ENCODE measurements at places on chromosomes 2 and 18.

GRCh38 chr2:122491011-122491410 lies 735.6 kb downstream of the TSN start:
- peak; percentile 6 for DNase-seq

DNA sequence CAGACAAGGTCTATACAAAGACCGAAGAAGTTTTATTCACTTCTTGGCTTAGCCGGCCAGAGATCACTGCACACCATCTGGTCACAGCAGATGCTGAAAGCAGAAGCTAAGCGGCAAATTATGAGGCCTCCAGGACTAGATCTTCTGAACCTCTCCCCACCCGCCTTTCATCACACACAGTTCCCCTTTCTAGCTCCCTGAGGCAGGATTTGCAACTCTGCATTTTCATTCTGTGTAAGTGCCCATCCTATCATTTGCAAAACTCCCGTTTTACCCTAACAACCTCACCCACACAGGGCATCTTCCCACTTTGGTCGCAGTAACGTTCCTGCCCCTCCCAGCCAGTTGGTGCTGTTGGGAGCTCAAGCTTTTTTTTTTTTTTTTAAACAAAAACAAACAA lies 3.1 kb upstream of the MOB1A start:
- DNase-seq: peak; percentile 55

- DNase-seq: no peak
Measured at GRCh38 chr18:48544116-48544515, 5.3 kb downstream of the CTIF start.

DNA sequence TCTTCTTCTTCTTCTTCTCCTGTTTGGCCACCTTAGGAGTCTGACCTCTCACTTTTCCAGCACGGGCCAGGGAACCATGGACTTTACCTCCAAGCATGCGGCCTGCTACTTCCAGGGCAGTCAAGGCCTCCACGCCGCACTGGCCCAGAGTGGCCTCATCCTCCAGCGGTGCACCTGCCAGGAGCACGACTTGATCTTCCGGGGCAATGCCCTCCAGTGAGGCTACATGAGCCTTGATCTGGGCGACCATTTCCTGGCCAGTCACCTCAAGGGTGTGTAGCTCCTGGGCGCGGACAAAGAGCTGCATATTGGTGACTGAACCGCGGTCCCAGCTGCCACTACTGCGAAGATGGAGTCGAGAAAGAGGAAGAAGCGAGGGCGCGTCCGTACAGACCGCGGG lies 67.1 kb downstream of the DIPK1C start:
- no peak for DNase-seq

DNA sequence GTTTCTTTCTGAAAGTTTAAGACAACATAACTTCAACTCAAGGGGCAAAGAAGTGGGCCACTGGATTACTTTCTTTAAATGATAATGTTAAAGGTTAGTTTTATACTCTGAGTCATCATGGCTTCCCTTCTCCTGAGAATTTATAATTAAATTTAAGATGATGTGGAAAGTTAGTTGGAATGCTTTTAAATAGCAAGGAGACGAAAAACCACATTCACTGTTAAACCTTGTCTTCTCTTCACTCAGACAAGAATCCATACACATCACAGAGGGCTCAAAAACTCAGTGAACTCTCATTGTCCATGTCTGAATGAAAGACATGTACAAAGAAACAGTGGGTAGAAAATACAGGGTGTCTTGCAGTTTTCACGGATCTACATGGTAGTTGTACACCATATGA lies 65.6 kb downstream of the COL5A2 start:
- no peak for DNase-seq

- no peak for DNase-seq
Measured at GRCh38 chr2:174985614-174986013, 19.6 kb downstream of the CHN1 start.

GRCh38 chr2:64202206-64202845 lies 58.1 kb upstream of the PELI1 start:
- DNase-seq: no peak

- no peak for DNase-seq
Measured at GRCh38 chr2:70842401-70842800, 6.8 kb upstream of the CD207 start.

DNA sequence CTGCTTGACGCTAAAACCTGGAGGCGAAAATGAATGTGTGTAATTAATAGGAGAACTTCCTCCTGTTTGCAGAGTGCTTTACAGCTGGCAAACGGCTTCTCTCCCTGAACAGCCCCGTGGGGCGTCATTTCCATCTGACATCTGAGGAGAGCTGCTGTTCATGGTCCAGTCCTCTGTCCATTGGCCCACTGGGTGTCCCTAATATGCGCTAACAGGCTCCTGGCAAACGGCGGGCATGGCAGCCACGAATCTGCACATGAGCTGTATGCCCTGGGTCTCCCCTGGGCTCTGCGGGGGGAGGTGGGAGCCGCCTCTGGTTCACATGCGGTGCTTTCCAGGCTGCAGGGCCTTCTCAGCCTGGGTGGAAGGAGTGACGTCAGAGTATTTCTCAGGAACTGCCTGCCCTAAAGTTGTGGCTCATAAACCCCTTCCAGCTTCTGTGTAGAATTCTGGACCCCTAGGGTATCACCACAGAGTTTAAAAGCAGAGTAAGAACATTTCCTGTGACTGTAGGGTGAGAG lies 73.2 kb downstream of the LRRFIP1 start:
- DNase-seq: no peak

DNA sequence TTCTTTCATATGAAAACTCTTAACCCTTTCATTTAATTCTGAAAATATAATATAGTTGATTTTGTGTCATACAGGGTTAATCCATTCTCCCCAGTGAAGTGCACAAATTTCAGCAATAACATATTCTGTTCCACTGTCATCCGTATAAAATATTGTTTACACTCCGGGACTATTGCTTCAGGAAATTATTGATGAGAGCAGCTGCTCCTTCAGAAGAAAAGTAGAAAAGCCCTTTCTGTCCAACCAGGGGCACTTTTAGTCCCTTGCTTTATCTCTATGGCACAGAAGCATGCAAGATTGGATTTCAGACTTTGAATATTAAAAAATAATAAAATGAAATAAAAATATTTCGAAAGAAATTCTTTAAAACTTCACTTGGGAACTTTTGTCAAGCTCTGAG lies 535.7 kb upstream of the SLC39A10 start:
- no peak for DNase-seq

- DNase-seq: no peak
Measured at GRCh38 chr2:68387408-68388350, 22.6 kb downstream of the PLEK start.

GRCh38 chr2:177464549-177464948 lies 72.0 kb downstream of the AGPS start:
- no peak for DNase-seq

DNA sequence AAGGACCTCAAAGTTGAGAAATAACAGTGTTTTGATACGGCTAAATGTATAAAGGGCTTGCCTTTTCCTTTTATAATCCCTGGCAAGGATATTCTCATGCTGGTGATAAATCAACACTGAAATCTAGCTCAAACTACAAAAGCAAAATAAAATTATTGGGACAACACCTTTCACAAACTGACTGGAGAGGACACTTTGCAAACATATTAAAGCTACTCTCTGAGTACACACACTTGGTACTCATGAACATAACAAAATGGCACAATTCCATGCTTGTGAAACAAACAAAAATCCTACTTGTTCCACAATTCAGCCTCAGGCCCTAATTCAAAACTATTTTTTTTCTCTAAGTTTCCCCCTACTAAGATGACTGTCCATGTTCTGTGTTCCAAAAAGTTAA lies 305.8 kb downstream of the ETAA1 start:
- DNase-seq: no peak

DNA sequence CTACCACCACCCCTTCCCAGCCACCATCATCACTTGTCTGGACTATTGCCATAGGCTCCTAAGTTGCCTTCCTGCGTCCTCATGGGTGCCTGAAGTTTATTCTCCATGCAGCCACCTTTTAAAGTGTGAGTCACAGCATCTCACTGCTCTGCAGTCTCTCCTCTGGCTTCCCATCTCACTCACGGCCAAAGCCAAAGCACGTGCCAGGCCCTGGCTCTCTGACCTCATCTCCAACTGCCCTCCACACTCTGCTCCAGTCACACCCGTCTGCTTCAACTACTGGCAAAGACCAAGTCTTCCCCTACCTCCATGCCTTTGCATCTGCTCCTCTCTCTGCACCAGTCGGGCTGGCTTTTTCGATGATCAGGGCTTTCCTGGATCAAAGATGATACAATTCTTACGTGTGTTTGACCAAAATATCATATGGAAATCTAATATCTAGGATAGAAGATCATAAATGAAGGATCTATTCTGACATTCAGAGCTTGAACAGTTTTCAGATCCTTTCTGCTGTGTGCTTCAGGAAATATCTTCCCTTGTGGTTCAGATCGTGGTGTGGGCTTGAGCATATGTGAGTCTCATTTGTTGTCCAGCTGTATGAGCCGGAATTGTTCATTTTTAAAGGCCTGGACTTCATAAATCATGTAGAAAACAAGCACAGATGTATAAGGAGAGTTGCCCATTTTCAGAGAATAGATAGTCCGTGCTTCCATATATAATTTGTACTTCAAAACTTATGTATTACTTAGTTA lies 175.6 kb downstream of the PRKCE start:
- no peak for DNase-seq

- no peak for DNase-seq
Measured at GRCh38 chr2:147660680-147661079, 184.1 kb upstream of the ACVR2A start.

GRCh38 chr2:184581391-184581790 lies 16.9 kb upstream of the ZNF804A start:
- no peak for DNase-seq

GRCh38 chr2:218149098-218149497 lies 17.7 kb downstream of the CXCR1 start:
- DNase-seq: no peak

- DNase-seq: no peak
Measured at GRCh38 chr18:56085551-56085950, 497.6 kb upstream of the TCF4 start.

DNA sequence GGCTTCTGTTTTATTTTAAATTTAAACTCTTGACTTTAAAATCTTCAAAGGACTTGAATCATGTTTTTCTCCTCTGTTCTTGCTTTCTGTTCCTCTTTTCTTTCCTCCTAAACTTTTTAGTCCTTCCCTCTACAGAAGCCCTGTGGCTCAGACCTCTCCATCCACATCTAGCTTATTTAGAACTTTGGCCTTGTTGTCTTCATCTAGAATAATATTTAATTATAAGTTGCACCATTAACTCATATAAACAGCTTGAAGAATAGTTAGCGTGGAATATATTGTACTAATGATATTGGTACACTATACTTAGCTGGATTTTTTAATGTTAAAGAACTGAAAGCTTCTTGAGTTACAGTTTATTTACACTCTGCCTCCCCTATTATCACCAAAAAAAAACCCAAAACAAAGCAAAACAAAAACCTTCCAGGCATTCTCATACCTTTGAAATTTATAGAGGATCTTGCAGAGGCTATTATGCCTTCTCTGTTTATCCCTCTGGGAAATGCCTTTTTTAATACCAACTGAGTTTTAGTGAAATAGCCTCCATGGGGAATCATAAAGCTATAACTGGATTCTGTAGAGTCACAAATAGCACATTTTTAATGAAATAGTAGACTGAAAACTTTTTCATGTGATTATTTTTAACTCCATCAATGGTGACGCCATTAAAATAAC lies 9.2 kb upstream of the CCDC141 start:
- DNase-seq: no peak

DNA sequence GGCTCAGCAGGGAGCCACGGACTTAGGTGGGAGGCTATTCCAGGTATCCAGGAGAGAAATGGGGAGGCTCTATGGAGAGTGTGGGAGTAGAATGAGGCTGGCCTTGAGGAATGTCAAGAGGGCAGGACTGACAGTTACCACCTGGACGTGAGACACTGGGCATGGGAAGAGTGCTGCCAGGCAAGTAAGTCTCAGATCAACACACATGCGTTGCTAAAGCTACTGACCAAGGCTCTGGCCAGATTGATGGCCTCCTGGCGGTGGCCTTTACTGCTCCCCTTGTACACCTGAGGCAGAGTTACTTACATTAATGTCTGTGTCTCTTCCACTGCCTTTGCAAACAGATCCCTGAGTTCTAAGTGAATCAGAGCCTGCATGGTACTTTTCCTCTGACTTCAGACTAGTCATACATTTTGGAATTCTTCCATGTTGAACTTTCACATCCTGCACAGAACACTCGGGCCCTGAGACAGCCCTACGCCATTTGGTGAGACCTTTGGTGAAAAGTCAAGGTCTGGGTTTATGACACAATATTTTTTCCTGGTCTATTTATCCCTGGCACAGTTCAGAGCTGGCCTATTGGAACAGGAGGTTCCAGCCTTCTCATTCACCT lies 398.8 kb upstream of the TRIB2 start:
- DNase-seq: no peak

GRCh38 chr18:22398464-22398863 lies 19.3 kb downstream of the CTAGE1 start:
- no peak for DNase-seq

- DNase-seq: no peak
Measured at GRCh38 chr2:64699712-64700111, 46.0 kb upstream of the SERTAD2 start.

DNA sequence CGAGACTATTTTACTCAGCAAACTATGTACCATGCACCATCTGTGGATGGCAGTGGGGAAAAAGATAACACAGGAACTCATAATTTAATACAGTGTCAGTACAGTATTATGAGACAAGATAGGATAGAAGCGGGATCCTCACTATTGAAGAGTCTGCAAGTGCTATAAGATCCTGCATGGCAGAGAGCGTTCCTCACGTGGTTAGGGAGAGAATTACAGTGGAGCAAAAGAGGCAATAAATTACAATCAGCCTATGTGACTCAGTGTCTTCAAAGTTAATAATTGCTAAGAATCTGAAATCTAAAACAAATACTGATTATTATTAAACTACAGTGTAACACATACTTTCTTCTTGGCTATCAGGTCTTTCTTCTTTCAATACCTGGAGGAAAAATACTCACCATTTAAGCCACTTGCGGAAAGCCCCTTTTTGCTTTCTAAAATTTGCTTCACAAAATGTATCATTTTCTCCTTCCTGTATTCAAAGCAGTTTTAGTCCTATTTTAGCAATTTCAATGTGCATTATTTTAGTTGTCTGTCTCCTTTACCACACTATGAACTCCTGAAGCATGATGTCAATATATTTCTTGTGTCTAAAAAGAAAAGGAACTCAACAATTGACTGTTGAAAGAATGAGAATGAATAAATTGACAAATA lies 342.9 kb downstream of the SPAG16 start:
- DNase-seq: no peak

- no peak for DNase-seq
Measured at GRCh38 chr2:234320066-234320465, 176.8 kb downstream of the ARL4C start.

- DNase-seq: no peak
Measured at GRCh38 chr2:98907966-98908905, 27.8 kb downstream of the CRACDL start.

GRCh38 chr18:26662996-26663395 lies 114.6 kb upstream of the KCTD1 start:
- no peak for DNase-seq

- DNase-seq: no peak
Measured at GRCh38 chr2:65922030-65922429, 489.6 kb upstream of the SPRED2 start.
